ENCODE measurements at places on chromosomes 11 and 22. TPM values are rescaled to one million over a fixed set of nuclear protein-coding genes. Genes with fewer than 3 reads are reported as not detected.

The TEX54 gene
- not detected for total RNA-seq

GRCh38 chr11:132032555-132032954, 662.1 kb downstream of the NTM start:
- ATAC-seq = no peak

The MS4A1 gene
- total RNA-seq = 0.12 TPM

The OR52I1 gene
- total RNA-seq = not detected

The PDE2A gene
- 31.6 TPM for total RNA-seq

GRCh38 chr22:42268852-42269410, 1.5 kb downstream of the TCF20 start:
- no peak for ATAC-seq

DNA sequence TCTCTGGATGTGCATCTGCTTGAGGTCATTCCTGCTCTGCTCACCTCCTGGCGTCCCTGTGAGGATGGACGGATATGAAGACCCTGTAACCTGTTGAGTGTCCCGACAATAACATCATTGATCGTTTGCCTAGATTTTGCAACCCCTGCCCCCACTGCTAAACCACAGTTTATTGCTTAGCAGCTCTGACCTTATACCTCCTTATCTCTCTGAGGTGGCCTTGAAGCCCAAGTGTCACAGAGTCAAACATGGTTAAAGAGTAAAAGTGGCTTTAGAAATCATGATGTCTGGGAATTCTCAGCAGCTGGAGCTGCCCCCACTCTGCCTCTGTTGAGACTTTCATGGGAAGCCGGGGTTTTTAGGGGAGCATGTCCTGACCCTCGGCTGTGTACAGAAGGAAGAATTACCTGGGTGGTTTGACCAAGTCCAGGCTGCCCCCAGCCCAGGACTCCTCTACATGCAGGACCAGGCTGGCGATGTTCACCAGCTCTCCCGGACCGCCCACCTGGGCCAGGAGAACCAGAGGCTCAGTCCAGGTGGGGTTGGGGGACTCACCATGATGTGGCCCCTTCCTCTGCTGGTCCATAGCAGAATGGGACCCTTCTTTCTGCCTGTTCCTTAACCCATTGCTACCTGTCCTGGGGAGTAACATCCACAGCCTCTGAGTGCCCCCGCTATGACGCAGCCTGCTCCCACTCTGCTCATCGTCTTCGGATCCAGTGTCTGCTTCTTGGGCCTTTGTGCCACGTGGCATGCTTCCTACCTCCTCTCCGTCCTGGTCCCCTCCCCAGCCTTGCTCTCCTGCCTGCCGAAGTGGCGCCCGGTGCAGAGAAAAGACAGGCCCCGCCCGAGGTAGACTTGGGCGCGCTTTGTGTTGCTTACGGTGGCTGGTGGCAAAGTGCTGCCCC, 33.4 kb upstream of the FTH1 start:
- no peak for ATAC-seq

GRCh38 chr11:86255896-86256295, 11.3 kb downstream of the EED start:
- ATAC-seq = no peak

The SHISAL1 gene
- total RNA-seq = 23.1 TPM

DNA sequence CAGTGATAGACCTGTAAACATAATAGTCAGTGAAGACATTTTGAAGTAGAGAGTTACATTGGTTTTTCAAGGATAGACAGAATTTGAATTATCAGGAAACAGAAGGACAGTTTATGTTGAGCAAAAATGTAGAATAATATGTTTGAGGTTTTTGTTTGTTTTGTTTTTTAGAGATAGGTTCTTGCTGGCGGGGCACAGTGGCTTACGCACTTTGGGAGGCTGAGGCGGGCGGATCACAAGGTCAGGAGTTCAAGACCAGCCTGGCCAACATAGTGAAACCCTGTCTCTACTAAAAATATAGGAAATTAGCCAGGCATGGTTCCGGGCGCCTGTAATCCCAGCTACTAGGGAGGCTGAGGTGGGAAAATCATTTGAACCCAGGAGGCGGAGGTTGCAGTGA, 35.6 kb downstream of the BCL2L13 start:
- no peak for ATAC-seq

GRCh38 chr22:17976121-17976520, 48.2 kb downstream of the MICAL3 start:
- ATAC-seq = no peak

Data from gastroesophageal sphincter (tissue), 4 donors.